ENCODE measurements at places on chromosomes 1 and 21.

- no peak for DNase-seq
These were observed 15.7 kb downstream of the IFNAR2 start for GRCh38 chr21:33245289-33245918.

DNA sequence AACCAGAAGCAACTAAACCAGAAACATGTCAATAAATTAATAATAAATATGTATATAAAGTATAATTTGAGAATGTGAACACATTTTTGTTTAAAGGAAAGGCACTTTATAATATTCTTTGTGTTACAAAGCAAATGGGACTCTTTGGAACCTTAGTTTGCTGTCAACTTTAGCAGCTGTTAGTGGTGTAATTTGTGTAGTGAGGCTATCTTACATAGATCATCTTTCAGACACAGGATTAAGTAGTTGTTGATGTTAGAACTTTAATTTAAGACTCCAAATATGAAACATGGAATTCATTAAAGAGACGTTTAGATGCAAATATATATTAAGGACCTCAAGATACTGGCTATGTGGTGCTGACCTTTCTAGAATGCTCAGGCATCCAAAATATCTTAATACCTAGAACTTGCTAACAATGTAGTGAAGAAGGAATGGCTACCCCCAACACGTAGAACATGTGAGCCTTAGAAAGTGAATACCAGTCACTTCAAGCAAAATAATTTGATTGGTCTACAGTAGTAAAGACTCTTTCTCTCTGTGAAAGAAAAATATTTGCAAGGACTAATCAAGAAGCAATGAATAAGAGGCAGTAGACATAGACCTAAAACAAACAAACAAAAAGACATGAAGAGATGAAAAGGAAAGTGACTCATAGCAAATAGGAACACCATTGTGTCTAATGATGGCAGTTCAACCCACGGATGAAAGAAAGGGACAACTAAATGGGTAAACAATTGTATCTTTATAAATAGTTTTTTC lies 811.4 kb downstream of the USP25 start:
- no peak for DNase-seq

DNA sequence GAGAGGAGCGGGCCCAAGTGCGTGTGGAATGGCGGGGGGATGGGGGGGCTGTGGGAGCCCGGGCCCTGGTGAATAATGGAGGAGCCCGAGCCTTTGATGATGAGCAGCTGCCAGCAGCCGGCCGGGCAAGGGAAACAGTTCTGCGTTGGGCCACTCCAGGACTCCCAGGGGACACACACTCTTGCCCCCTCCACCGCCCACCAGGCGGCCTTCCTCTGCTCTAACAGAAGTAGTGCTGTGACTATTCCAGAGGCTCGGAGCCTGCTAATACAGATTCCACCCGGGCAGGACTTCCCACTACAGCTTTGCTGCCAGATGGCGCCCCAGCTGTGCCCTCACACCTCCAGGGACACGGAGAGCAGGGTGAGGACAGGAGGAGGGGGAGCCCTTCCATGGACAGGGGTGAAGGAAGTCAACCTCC lies 48.2 kb upstream of the LRP8 start:
- peak; percentile 51 for DNase-seq

DNA sequence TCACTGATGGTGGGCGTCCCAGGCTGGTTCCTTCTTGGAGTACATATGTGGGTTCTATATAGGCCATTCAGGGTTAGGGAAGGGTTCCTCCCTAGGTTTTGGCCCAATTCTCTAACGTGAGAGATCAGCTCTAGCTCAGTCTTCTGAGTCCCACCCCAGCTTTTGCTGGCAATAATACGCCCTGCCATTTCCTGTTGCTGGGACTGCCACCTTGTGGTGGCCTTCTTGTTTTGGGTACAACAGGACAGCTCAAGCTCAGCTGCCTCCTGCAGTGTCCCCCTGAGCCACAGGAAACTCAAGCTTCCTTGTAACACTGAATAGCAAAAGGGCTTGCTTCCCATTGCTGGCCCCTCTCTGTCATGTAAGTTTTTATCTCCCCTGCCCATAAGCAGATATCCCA lies 77.8 kb downstream of the BACH1 start:
- no peak for DNase-seq

GRCh38 chr1:178955391-178955954 lies 70.2 kb upstream of the FAM20B start:
- DNase-seq = no peak

GRCh38 chr1:111618081-111618480 lies 1.5 kb upstream of the RAP1A start:
- no peak for DNase-seq

GRCh38 chr21:42409366-42409765 lies 5.7 kb downstream of the UBASH3A start:
- no peak for DNase-seq

GRCh38 chr1:205951746-205952145 lies 8.5 kb upstream of the SLC26A9 start:
- DNase-seq = no peak
